ENCODE measurements at places on chromosomes 5 and 9. TPM values are rescaled to one million over a fixed set of nuclear protein-coding genes. Genes with fewer than 3 reads are reported as not detected.

Gene N4BP3
- total RNA-seq, result 1.8 TPM

Gene MBLAC2
- 3.7 TPM for total RNA-seq

Gene CRAT
- total RNA-seq, result 14.7 TPM

GRCh38 chr9:16718952-16719351 is 151.5 kb downstream of the BNC2 start:
- no peak for DNase-seq

- DNase-seq, result no peak
Measured at GRCh38 chr9:90445391-90445790, 197.2 kb downstream of the DIRAS2 start.

- DNase-seq, result no peak
Measured at GRCh38 chr9:126411948-126412284, 85.3 kb downstream of the MVB12B start.

GRCh38 chr5:113108485-113108884 is 131.9 kb downstream of the DCP2 start:
- no peak for DNase-seq

- DNase-seq, result no peak
Measured at GRCh38 chr9:91908746-91909145, 41.3 kb downstream of the ROR2 start.

DNA sequence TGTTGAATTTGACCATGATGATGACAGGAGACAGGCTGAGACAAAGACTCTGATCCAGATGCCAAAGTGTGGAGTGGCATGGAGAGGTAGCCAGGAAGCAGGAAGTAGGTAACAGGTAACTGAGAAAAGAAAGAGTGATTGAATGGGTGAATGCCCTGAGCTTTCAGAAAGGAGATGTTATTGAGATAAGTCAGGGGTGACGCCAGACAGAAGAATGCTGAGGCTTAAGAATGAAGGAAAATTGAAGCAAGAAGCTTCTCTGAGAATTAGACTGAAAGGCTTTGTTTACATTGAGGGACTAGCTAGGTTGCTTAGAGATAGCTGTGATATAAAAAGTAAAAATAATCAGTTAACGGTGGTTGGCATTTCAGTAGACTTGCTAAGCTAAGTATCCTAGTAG is 165.7 kb downstream of the PSAT1 start:
- DNase-seq, result no peak

DNA sequence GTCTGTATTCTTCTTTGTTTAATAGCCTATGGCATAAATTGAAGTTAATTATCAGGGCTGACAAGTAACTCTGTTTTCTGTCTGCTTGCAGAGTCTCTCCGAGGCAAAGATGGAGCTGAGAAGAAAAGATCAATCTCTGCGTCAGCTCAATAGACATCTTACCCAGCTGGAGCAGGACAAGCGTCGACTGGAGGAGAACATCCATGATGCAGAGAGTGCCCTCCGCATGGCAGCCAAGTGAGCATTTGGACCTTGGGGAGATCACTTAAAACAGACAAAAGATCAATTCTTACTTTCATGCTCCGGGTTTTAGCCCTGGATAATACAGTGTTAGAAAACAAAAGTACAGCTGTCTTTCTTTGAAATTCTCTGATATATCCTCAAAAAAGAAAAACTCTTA is 293.8 kb downstream of the CCDC171 start:
- no peak for DNase-seq

DNA sequence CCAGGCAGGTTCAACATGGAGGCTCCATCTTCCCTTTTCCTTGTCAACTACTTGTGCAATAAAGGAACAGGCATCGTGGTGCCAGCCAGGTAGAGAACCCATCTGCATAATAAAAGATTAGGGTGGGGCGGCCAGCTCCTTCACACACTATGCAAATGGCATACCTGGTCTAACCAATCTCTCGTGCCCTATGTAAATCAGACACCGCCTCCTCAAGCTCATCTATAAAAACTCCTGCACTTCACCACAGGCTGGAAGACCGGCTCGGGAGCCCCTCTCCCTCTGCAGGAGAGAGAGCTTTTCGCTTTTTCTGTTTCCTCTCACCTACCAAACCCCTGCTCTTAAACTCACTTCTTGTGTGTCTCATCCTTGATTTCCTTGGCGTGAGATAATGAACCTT is 244.3 kb upstream of the PUM3 start:
- DNase-seq, result no peak

- peak; percentile 61 for DNase-seq
Measured at GRCh38 chr9:129584136-129584535, 36.8 kb downstream of the C9orf50 start.

- no peak for DNase-seq
Measured at GRCh38 chr9:84001621-84002020, 21.0 kb downstream of the RMI1 start.

DNA sequence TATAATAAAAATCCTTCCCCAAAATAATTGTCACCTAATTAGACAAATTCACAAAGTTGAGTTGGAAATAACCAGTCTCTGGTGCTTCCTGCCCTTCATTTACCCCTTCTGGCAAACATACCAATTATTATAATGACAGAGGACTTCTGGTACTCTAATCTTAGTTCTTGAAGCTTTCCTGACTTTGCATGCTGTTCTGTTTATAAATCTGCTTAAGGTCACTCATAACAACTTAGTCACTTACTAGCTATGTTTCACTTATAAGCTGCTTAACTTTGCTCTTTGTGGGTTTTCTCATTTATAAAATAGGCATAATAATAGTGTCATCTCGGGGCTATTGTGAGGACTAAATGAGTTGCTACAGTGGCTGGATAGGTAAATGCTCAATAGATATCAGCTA is 446.5 kb downstream of the EFNA5 start:
- DNase-seq, result no peak

GRCh38 chr5:109453251-109453650 is 43.5 kb upstream of the PJA2 start:
- DNase-seq, result peak; percentile 33
